Mesenchymal stem cell (in vitro differentiated cells and primary cell): ENCODE measurements at places on chromosomes 11 and 22.

DNA sequence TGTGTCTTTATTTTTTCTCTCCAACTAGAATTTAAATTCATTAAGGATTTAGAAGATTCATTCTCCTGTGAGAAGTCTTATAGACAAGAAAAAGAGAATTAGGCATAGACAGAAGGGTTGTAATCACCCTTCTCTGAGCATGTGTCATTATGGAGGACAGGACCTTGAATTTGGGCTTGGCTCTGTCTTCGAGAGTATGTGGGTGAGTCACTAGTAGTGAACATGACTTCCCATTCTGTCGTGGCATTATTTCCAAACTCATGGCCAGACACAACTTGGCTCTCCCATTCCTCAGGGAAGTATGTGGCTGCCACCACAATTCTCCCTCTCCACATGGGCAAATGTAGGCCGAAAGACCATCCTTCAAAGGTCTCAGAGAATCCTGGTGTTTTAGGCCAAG, 14.3 kb upstream of the ANKK1 start:
- DNase-seq = peak; percentile 41

DNA sequence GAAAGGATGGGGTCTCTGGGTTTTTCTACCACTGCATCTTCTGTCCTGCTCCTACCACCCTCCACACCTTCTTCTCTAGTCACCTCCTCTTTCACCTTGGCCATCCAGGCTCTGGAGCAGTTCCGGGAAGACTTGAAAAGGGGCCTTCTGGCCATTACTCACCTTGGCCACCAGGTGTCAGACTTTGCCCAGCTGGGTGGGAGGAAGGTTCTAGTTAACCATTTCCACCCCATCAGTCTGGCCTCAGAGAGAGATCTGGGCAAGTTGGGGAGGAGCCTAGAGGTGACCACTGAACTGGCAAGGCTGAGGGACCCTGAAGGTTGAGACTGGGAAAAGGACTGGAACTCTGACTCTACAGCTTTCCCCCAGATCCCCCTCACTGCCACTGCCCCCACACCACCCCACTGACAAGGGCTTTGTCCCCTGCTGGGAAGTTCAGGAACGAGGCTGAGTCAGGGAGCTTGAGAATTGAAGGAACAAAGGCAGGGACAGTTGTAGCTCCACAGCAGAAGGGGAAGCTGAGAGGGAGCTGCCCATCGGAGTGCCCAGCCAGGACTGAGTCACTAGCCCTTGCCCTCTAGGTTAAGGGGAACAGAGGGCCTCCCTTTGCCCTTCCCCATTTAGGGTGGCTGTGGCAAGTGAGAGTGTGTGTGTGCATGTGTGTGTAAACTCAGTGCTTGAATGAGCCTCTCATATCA, 3.7 kb upstream of the POLD4 start:
- peak; percentile 85 for DNase-seq

DNA sequence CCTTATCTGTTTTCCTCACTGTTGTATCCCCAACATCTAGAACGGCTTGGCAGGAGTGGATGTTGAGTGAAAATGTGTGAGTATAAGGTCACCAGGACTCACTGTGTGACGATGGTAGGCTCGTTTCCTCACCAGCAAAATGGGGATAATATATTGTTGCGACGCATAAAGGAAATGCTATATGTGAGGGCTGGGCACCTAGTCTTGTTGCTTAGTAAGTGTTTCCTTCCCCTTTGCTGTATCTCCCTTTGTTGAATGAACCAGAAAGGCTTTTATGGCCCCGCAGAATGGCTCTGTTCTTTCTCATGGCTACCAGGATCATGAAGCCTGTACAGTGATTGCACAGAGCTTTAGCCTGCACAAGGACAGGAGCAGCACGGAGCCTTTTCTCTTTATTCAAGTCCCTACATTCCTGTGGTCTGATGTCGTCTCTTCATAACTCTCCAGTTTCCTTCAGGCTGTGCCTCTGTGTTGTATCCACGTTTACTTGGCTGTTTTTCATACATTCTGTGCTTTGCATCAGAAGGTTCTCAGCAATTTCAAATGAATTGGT, 5.4 kb downstream of the TNRC6B start:
- DNase-seq = peak; percentile 97

GRCh38 chr11:111941963-111942362, 4.8 kb downstream of the DIXDC1 start:
- no peak for DNase-seq

DNA sequence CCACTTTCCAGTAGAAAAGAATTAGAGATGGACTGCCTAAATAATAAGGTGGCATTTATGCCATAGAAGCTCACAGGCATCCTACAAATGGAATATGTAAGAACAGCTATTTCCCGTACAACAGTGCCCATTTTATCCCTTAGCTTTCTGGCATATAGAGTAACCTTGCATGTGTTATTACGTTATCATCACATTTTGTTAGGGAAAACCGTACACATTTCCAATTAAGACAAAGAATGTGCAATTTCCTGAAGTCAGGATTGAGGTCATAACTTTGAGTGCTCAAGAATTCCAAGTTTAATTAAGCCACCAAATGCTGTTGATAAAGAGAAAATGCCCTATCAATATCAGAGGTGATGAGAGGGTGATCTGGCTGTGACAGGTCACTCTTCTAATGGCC, 58.9 kb downstream of the LDLRAD3 start:
- DNase-seq = no peak

GRCh38 chr11:93668171-93668570, 6.7 kb downstream of the CEP295 start:
- DNase-seq = no peak

DNA sequence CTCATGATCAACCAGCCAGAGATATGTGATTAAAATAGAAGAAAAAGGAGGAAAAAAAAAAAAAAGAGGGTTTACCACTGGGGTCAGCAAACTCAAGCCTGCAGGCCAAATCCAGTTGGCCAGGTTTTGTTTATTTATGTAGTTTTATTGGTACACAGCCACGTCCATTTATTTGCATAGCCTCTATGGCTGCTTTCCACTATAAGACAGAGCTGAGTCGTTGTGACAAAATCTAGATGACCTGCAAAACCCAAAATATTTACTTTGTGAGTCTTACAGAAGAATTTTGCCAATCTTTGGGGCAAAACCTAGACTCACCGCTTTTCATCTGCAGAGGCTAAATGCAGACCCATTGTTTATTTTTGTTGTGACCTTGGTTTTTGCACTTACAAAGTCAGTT, 87.1 kb downstream of the TENM4 start:
- no peak for DNase-seq

DNA sequence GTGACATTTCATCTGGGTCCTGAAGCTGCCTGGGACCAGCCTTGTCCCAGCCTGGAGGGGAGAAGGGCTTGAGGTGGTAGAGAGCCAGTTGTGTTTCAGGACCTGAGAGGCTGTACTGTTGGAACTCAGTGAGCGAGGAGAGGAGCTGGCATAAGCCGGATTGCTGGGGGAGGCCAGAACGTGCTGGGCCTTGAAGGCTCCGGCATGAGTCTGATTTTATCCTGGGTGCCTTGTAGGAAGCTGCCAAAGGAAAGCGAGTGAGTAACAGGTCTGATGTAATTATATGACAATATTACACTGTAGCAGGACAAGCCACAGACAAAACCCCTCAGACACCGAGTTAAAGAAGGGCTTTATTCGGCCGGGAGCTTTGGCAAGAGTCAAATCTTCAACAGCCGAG, 17.2 kb downstream of the AP2A2 start:
- peak; percentile 28 for DNase-seq

DNA sequence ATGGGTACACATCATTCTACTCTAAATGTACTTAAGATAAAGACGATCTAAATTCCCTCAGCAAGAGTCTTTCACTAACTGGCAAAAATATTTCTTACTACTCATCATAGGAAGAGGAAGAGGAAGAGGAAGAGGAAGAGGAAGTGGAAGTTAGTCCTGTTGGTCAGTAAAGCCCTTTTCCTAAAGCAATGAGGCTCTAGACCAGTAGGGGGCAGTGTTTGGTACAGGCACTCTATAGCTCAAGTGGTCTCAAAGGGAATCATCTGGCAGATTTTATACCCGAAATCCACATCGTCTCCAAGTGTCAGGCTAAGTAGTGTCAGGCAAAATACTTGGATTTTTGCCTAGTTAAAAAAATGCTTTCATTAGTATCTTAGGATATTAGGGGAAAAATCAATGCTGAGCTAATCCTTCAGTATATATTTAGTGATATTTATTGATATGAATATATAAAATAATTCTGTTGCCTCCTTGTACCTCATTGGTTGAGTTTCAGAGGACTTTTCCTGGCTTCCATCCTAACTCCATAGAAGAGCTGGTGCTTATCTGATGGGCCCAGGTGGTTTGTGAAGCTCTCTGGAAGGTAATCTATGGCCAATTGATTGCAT, 7.7 kb downstream of the BLID start:
- peak; percentile 59 for DNase-seq

DNA sequence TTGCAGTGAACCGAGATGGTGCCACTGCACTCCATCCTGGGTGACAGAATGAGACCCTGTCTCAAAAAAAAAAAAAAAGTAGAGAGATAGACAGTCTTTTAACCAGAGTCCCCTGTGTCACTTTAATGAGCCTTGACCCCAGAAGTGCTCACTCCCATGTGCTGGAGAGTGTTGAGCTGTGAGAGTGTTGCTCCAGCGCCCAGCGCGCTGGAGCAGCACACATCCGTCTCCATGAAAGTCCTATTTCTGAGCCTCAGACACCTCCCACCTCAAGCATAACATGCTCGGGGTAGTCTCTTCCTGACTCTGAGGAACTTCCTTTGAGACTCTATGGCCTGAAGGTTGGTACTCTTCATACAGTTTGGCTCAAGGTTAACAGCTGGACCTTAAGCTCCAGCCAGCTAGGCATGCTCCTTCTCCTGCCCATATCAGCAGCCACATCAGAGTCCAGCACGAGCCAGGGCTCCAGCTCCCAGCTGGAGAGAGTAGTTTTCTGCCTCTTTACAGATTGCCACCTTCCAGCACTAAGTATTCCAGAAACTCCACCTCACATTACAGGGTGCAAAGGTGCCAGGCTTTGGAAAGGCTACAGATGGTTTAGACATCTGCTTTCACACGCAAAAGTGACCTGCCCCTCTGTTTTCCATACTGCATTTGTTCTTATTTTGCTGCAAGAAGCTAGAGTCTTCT, 29.4 kb upstream of the UBASH3B start:
- no peak for DNase-seq

GRCh38 chr11:69352715-69353319, 58.9 kb downstream of the MYEOV start:
- DNase-seq = peak; percentile 97

- no peak for DNase-seq
Measured at GRCh38 chr11:27305751-27306150, 57.3 kb downstream of the CCDC34 start.

GRCh38 chr22:44305888-44306287, 6.9 kb downstream of the SHISAL1 start:
- DNase-seq = no peak

GRCh38 chr11:78796956-78797355, 222.3 kb upstream of the NARS2 start:
- peak; percentile 95 for DNase-seq

- no peak for DNase-seq
Measured at GRCh38 chr22:19819911-19820879, 34.5 kb downstream of the GNB1L start.

DNA sequence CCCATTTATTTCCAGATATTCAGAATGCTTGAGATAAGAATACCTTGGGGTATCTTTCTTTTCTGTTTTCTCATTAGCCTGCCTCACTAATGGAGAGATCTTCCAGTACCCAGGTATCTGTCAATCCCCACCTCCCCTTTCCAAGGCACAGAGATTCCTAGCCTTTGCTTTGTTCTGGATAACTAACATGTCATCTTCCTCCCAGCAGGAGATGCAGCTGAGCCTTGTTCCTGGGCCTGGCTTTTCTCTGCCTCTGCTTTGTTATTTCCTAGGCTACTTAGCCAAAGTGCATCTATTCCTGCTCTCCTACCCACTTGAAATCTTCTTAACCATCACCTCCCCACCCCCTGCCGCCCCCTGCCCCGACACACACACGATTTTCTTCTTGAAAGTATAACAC, 297.1 kb downstream of the NELL1 start:
- no peak for DNase-seq

GRCh38 chr11:92653454-92653853, 316.0 kb upstream of the MTNR1B start:
- DNase-seq = no peak

- DNase-seq = no peak
Measured at GRCh38 chr22:48722661-48723060, 1105.0 kb downstream of the BRD1 start.

- DNase-seq = no peak
Measured at GRCh38 chr11:82945682-82946081, 44.1 kb downstream of the DDIAS start.

GRCh38 chr11:77409046-77409445, 64.8 kb downstream of the PAK1 start:
- no peak for DNase-seq
